ENCODE measurements at places on chromosomes 5 and 9.

DNA sequence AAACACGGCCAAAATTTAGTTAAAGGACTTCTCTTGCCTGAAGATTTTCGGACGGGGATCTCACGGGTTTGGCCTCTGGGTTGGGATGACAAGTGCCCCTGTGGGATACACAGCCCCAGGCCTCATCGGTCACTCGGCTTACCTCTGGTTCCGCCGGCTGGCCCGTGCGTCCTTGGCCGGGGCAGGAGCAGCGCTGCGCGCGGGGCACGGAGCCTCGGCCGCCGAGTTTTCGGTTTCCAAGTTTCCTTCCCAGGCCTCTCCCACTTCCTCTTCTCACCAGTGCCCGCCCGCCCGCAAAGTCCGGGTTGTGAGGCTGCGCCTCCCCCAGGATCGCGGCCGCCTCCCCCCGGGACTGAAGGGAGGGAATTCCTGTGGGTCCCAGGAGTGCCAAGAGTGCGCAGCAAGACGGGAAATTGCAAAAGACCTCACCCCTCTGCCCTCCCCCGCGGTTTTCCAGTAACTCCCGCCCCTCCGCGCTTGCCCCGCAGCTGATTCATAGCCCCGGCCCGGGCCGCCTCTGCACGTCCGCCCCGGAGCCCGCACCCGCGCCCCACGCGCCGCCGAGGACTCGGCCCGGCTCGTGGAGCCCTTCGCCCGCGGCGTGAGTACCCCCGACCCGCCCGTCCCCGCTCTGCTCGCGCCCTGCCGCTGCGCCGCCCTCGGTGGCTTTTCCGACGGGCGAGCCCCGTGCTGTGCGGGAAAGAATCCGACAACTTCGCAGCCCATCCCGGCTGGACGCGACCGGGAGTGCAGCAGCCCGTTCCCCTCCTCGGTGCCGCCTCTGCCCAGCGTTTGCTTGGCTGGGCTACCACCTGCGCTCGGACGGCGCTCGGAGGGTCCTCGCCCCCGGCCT is at the start of gene OSMR:
OSMR (plus strand) TSS at position 487 of the 853 bp plus-strand sequence. CDS start 23,033 bp downstream, outside the sequence.
- DNase-seq = no peak

GRCh38 chr5:149363936-149364335 is 6.1 kb downstream of the PCYOX1L start:
- DNase-seq = no peak

GRCh38 chr5:113070901-113071300 is 94.3 kb downstream of the DCP2 start:
- DNase-seq = no peak

- no peak for DNase-seq
Measured at GRCh38 chr5:126763371-126763770, 13.6 kb upstream of the LMNB1 start.

DNA sequence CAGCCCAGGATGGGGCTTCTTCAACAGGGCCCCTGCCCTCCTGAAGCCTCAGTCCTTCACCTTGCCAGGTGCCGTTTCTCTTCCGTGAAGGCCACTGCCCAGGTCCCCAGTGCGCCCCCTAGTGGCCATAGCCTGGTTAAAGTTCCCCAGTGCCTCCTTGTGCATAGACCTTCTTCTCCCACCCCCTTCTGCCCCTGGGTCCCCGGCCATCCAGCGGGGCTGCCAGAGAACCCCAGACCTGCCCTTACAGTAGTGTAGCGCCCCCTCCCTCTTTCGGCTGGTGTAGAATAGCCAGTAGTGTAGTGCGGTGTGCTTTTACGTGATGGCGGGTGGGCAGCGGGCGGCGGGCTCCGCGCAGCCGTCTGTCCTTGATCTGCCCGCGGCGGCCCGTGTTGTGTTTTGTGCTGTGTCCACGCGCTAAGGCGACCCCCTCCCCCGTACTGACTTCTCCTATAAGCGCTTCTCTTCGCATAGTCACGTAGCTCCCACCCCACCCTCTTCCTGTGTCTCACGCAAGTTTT is 23.6 kb downstream of the PCDHGC5 start:
- DNase-seq = peak; percentile 73

DNA sequence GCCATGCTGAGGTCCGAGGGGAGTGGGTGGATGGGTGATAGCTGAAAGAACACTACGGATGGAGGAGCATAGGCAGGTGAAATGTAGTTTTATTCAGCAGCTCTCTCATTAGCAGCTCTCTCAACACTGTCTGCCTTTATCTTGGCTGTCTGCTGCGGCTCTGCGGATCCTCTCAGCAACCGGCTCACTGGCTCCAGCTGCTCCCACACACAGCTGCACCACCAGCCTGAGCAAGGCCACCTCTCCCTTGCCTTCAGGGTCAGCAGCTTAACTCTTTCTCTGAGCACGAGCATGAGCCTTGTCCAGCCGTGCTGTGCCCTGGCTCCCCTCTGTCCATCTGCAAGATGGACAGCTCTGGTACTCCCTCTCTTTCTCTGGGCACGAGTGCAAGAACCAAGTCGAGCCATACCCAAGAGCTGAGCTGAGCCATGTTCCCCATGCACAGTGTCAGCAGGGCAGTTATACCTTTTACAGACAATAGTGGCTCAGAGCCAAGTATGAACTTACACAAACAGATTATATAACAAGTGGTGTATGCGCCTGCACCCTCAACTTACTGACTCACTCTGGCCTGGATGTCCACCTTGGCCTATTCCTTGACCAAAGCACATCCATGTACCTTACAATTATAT is 108.5 kb downstream of the MACIR start:
- DNase-seq = no peak

DNA sequence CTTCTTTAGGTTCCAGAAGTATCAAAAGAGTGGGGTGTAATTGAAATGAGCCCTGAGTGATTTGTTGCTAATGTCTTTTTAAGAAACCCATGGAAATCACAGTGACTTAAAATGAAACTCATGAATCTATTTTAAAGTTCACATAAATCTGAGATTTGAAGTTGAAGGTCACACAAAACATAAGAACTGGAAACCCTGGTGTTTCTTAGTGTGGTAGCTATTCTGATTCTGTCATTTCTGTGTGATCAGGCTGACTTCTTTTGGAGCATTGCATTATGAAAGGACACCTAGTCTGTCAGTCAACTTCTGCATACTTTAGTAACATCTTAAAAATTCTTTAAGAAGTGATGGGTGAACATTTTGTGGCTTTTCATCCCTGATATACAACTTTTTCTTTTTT is 448.8 kb downstream of the TLE4 start:
- no peak for DNase-seq

GRCh38 chr9:16985559-16986348 is 115.3 kb upstream of the BNC2 start:
- DNase-seq = no peak

- no peak for DNase-seq
Measured at GRCh38 chr9:121701736-121702261, 50.4 kb downstream of the DAB2IP start.

DNA sequence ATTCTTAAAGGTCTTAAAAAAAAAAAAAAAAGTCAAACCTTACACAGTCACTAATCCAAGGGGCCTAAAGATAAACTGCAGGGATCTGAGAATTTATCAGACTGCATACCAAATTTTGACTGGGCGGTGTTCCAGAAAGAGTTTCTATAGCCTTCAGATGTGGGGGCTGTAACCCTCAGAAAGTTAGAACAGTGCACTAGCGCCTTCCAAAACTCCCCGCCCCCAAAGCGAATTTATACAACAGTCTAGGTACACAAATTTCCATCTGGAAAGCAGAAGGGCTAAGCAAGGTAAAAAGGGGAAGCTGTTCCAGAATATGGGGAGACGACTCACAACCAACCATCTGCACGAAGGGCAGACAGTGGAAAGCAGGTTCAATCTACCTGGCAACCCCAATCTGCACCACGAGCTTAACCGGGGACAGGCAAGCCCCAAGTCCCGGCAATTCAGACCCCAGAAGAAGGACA is 813 bp downstream of the ERMP1 start:
- no peak for DNase-seq

GRCh38 chr5:95631255-95631958 is 11.5 kb downstream of the GPR150 start:
- DNase-seq = no peak

- DNase-seq = no peak
Measured at GRCh38 chr9:81597419-81598122, 91.8 kb downstream of the TLE1 start.

GRCh38 chr9:123318202-123318601 is 37.8 kb upstream of the CRB2 start:
- DNase-seq = no peak

DNA sequence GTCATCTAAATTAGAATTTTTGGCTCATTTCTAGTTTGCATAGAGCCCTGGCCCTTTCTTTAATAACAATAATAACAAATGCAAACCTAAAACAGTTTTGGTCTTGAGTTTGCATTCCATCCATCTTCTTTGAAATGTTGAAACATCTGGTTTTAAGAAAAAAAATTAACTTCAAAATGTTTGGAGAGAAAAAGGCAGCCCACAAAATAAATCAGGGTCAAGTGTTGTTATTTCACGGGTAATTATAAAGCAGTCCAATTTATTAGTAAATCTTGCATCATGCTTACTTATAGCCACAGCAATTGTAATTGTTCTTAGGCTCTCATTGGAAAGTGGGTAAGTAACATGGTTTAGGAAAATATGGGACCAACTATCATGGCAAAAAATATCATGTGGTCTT is 247.0 kb upstream of the MEF2C start:
- DNase-seq = no peak

DNA sequence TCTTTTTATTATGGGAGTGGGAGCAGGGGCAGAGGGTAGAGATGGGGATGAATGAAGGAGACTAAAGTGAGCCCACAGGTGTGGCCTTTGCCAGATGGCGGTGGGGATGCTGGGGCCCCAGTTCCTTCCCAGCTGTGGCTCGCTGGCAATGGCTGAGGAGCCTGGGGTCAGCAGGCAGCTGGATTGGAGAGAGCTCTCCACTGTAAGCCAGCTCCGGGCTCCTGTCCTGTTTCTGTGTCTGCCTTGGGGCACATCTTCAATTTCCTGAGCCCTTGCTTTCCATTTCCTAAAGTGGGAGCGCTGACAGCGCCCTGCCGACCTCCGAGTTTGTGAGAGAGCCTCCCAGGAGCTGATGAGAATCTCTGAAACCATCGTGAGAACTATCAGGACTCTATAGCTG is 75.6 kb upstream of the SPRY4 start:
- no peak for DNase-seq

GRCh38 chr5:54882841-54883240 is 102.6 kb downstream of the ESM1 start:
- no peak for DNase-seq

DNA sequence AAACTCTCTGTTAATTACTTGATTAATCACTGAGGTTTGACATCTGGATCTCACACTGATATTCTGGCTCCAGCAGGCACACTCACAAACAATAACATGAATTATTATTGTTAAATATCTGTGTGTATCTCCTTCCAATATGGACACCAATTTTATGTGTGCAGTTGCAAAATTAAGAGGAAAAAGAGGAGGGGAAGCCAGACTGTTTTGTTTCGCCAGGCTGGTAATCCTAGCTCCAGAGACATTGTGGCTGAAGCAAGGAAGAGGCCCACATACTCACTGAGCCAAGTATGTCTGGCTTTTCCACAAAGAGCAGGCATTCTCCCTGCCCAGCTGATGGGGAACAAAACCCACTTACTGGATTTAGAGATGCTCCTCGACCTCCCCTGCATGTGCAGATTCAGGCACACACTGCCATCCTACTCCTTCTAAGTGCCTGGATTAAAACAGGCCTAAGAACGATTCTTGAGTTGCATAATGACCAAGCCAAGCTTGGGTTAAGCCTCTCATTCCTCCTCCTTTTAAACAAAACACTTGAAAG is 181.9 kb downstream of the ESM1 start:
- no peak for DNase-seq

DNA sequence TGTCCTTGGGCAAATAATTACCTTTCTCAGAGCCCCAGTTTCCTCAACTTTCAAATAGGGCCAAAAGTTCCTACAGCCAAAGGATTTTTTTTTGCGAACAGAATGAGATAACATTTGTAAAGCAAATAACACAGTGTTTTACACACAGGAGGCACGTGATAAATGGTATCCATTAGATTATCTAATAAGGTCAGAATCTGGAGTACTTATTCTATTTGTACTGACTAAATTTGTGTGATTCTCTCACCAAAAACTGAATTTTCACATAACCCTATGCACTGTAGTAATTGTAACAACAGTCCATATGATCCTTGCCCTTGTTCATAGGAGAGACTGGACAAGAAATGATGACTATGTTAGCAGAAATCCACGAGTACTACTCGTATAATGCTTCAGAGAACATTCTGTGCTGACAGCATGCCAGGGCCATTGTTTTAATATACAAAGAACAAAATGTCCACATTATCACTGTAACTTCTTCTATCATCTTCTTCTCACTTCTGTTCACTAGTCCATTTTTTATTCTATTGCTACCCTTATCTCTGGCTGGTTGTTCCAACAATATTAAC is 13.9 kb upstream of the FEM1C start:
- no peak for DNase-seq

DNA sequence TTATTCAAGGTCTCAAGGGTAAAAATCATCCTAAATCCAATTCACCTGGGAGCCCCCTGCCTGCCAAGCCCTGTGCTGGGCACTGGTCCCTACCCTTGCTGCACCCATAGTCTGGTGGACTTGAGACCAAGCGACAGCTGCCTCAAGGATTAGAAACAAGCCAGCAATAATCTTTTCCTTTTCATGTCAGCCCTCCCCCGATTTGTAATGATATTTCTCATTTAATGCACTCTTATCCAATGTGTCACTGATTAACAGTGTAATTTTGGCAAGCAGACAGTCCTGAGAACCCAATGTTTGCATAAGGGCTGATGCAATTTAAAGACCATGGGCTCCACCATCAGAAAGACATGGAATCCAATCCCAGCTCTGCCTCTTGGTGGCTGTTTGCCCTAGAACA is 108.9 kb downstream of the ACTL7B start:
- no peak for DNase-seq

DNA sequence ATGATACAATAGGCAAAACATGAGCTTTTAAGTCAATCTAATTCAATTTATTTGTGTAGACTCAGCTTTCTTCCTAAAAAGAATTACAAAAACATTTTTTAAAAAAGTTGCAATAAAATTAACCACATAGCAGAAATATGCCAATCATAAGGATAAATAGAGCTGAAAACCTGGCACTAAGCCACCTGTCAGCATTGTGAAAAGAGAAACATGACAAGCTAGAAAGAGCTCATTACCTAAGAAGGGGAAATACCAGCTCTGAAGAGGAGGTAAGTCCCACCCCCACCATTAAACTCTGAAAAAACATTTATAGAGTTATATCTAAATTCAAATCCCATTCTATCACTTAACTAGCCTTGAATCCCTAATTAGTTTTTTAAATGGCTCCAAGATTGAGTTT is 372.9 kb downstream of the OSTF1 start:
- no peak for DNase-seq

- DNase-seq = no peak
Measured at GRCh38 chr5:37310360-37310759, 60.5 kb downstream of the NUP155 start.

DNA sequence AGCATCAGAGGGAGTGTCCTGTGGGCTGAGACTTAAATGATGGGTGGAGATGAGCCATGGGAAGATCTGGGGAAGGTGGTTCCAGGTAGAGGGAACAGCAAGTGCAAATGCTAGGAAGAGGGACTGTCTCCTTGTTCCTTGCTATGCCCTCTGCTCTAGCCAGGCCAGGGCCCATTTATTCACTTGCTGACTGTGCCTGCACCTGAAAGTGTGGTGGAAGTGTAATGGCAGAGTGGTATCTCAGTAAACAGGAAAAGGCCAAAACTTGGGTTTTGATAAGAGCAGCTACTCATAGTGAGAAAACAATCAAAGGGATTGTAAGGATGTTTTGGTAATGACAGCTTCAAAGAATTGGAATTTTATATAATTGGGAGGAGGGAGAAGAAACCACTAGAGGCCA is 32.4 kb downstream of the TLE4 start:
- DNase-seq = no peak

GRCh38 chr9:84622981-84623380 is 46.5 kb upstream of the NTRK2 start:
- no peak for DNase-seq
